Large intestine (tissue), 12 donors: ENCODE measurements at places on chromosomes 12 and 14. TPM values are rescaled to one million over a fixed set of nuclear protein-coding genes. Genes with fewer than 3 reads are reported as not detected.

DNA sequence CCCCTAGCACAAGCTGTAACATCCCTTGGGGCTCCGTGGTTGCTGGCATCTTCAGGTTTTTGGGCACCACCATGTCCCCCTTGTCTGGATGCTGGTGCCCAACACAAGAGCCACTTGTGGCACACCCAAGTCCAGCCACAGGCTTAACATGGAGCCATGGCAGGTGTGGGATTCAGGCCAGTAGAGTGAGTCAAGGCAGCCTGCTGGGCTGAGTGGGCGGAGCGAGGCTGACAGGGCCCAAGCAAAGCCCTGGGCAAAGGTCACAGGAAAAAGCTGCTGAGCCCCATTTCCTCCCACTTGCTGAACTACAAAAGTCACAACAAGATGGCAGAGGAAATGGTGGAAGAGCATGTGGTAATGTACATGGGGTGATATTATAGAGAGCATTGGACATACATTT is 950.7 kb upstream of the FLRT2 start:
- no peak overlapping the region for H3K27ac ChIP-seq
- DNase-seq, result no peak
- H3K27me3 ChIP-seq, result no peaks in the 10 kb centered on the region
- H3K4me3 ChIP-seq, result no peak overlapping the region

- no peak overlapping the region for H3K27ac ChIP-seq
- DNase-seq, result no peak
- no peaks in the 10 kb centered on the region for H3K36me3 ChIP-seq
- no peaks in the 10 kb centered on the region for H3K27me3 ChIP-seq
These were observed 368.0 kb downstream of the ALG10 start for GRCh38 chr12:34390171-34390841.

DNA sequence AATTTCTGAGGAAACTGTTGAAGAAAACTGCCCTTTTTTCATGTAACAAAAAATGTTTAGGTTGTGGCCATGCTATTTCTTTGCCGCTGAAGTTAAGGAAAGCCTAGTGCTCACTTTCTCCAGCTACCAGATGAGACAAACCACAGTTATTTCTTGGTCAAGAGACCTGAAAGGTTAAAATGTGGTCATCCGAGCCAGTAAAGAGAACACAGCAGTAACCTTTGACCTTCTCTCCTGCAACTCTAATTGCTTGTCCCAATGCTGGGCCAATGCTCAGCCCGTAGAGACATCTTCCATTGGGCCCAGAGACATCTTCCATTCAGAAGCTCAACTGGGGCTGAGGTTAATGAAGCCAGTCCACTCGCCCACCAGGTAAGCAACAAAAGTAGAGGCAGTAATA is 109.8 kb upstream of the CPSF6 start:
- H3K27ac ChIP-seq, result peak overlapping the region; percentile 18
- peak; percentile 32 for DNase-seq
- peaks cover 14% of the 10 kb centered on the region for H3K4me1 ChIP-seq
- no peaks in the 10 kb centered on the region for H3K36me3 ChIP-seq

DNA sequence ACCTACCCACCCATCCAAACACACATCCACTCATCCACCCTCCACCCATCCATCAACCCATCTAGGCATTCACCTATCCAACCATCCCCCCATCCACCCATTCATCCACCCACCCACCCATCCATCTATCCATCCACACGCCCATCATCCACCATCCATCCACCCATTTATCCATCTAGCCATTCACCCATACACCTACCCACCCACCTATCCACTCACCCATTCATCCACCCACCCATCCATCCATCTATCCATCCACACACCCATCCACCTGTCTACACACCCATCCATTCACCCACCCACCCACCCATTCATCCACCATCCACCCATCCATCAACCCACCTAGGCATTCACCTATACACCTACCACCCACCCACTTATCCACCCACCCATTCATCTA is 72.6 kb upstream of the GALNT9 start:
- H3K36me3 ChIP-seq, result no peaks in the 10 kb centered on the region
- peaks cover 54% of the 10 kb centered on the region for H3K27me3 ChIP-seq
- no peak for DNase-seq

- peaks cover 3% of the 10 kb centered on the region for H3K4me1 ChIP-seq
- H3K36me3 ChIP-seq, result no peaks in the 10 kb centered on the region
- H3K4me3 ChIP-seq, result no peak overlapping the region
- no peak for DNase-seq
These were observed 13.5 kb downstream of the OLR1 start for GRCh38 chr12:10158406-10158805.

DNA sequence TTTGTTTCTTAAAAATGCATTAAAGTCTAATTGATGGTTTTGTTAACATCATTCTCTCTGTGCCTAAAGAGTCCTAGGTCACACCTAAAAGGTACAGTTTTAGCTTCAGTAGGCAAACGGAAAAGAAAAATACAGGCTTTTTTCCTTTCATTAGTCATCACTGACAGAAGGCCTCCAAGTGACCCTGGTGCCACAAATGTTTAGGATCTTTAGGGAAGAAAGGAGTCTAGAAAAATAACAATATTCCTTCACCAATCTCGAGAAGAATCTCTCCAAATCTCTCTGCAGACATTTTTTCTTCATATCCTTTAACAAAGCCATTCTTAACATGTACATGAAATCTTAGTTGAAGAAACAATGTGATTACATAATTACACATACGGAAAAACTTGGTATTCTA is 2.0 kb downstream of the DENND5B start:
- no peak for DNase-seq
- peak overlapping the region; percentile 76 for H3K4me3 ChIP-seq
- H3K27me3 ChIP-seq, result no peaks in the 10 kb centered on the region
- H3K27ac ChIP-seq, result peak overlapping the region; percentile 96
- H3K4me1 ChIP-seq, result peaks cover 6% of the 10 kb centered on the region

- no peaks in the 10 kb centered on the region for H3K36me3 ChIP-seq
- H3K27me3 ChIP-seq, result no peaks in the 10 kb centered on the region
- H3K27ac ChIP-seq, result no peak overlapping the region
These were observed 46.5 kb downstream of the SPATS2 start for GRCh38 chr12:49413796-49414195.

- no peaks in the 10 kb centered on the region for H3K36me3 ChIP-seq
- H3K27me3 ChIP-seq, result no peaks in the 10 kb centered on the region
- H3K4me3 ChIP-seq, result no peak overlapping the region
- H3K27ac ChIP-seq, result no peak overlapping the region
- no peaks in the 10 kb centered on the region for H3K4me1 ChIP-seq
These were observed 54.3 kb upstream of the CIT start for GRCh38 chr12:119931402-119931801.

DNA sequence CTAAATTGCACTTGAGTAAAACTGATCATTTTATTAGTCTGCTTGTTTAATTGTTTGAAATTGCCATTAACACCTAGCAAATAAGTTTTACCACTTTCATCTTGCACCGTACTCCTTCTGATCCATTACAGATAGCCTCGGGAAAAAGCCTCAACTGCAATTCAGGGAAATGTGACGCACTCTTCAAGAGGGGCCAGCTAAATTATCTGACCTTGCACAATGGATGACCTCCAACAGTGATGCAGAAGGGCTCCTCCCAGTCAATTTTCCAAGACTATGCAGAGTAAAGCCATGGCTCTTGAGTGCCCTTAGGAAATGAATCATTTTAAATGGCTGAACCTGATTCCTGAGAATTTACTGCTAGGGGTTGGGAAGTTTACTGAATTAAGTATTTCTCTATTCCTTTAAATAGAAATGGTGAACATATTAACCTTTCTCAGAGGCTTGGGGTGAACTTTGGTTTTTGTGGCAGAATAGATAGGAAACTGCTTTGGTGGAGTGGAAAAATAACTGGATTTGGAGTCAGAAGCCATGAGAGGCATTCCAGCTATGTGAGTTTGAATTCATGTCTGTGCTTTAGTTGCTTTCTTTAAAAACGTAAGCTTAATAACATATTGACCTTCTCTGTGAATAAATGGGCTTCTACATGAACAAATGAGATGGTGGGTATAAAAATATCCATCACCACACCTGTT is 64.8 kb upstream of the OVCH1 start:
- H3K27me3 ChIP-seq, result peaks cover 2% of the 10 kb centered on the region
- H3K4me1 ChIP-seq, result no peaks in the 10 kb centered on the region
- DNase-seq, result no peak
- H3K27ac ChIP-seq, result no peak overlapping the region
- no peak overlapping the region for H3K4me3 ChIP-seq

DNA sequence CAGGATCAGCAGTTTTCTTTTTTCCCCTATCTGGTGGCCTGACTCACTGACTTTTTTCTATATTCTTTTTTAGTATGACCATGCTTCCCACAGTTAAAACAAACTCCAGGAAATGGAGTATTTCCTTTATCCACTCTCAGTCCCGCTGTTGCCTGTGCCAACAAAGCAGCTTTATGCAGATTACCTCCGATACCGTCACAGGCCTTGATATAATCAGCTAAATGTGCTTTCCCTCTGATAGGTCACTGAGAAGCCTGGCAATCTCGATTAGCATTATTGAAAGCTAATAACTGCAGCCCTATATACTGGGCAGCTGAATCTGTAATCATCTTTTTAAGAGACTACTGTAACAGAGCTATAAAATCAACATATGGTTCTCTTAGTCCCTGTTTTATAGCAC is 243.6 kb downstream of the KIF21A start:
- H3K36me3 ChIP-seq, result no peaks in the 10 kb centered on the region
- H3K27ac ChIP-seq, result no peak overlapping the region
- H3K27me3 ChIP-seq, result no peaks in the 10 kb centered on the region
- H3K4me3 ChIP-seq, result no peak overlapping the region
- H3K4me1 ChIP-seq, result no peaks in the 10 kb centered on the region

- peaks cover 10% of the 10 kb centered on the region for H3K4me1 ChIP-seq
- peaks cover 52% of the 10 kb centered on the region for H3K36me3 ChIP-seq
- no peak overlapping the region for H3K4me3 ChIP-seq
- H3K27ac ChIP-seq, result peak overlapping the region; percentile 0
These were observed 14.2 kb downstream of the SEL1L start for GRCh38 chr14:81519200-81520011.

DNA sequence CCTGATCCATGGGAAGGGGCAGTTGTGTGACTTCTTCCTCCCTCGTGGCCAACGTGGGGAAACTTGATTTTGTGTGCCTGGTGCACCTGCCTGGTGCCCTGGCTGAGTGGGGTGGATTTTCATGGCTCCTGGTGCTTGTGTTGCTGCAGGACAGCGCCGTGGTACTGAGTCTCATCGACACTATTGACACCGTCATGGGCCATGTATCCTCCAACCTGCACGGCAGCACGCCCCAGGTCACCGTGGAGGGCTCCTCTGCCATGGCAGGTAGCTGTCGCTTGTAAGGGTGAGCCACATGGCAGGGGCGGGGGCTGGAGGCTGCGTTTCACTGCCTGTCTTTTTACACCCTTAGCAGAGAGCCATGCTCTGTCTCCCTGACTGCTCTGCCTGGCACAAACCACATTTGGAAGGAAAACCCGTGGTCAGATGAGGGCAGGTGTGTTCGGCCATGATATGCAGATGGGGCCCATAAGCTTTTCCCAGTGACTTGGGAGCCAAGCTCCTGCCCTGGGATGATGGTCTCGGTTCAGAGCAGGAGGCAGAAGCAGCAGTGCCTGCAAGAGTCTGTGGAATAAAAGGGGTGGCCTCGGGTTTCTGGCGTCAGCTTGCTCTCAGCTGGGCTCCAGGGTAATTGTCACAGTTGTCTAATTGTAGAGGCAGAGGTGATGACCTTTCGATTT is 49.5 kb downstream of the ADGRD1 start:
- no peaks in the 10 kb centered on the region for H3K27me3 ChIP-seq
- peaks cover 20% of the 10 kb centered on the region for H3K4me1 ChIP-seq
- H3K27ac ChIP-seq, result no peak overlapping the region
- no peak overlapping the region for H3K4me3 ChIP-seq
- peaks cover 64% of the 10 kb centered on the region for H3K36me3 ChIP-seq

GRCh38 chr12:92602476-92602875 is 100.3 kb upstream of the PLEKHG7 start:
- no peak for DNase-seq
- H3K4me1 ChIP-seq, result no peaks in the 10 kb centered on the region
- no peak overlapping the region for H3K4me3 ChIP-seq
- no peaks in the 10 kb centered on the region for H3K36me3 ChIP-seq
- H3K27ac ChIP-seq, result no peak overlapping the region

GRCh38 chr14:21846227-21846885 is 172.7 kb upstream of the OR4E1 start:
- H3K36me3 ChIP-seq, result no peaks in the 10 kb centered on the region
- no peaks in the 10 kb centered on the region for H3K4me1 ChIP-seq
- no peak for DNase-seq
- no peak overlapping the region for H3K27ac ChIP-seq
- no peak overlapping the region for H3K4me3 ChIP-seq

DNA sequence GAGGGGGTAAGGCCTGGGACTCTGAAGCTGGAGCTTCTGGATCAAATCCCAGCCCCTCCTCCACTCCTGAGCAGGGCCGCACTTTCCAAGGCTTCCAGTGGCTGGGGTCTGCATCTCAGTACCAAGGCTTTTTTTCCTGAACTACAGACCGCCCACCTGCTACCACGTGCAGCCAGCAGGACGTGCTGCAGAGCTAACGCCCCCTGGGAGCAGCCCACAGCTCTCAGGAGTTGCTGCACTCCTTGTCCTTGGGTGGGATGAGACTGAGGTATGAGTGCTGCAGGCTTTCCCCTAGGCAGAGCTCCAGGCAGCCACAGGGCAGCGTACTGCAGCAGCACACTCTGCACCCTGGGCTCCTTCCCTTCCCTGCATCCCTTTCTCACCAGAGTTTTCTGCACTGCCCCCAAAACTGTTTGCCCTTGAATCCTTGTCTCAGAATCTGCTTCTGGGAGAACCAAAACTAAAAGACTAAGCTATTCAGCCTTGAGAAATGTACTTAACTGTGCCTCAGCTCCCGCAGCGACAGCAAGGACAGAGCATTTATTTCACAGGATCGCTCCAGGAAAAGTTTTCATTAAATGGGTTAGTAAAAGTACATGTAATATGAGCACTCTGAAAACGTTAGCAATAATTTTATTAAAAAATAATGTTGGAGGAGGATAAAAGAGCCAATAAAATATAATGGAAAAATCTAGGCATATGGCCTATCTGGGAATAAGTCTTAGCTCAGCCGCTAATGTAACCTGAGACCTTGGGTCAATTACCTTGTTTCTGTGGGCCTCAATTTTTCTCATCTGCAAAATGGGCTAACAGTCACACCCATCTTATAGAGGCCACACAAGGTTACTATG is 25.5 kb downstream of the RBM19 start:
- peaks cover 74% of the 10 kb centered on the region for H3K36me3 ChIP-seq
- H3K27me3 ChIP-seq, result no peaks in the 10 kb centered on the region
- no peaks in the 10 kb centered on the region for H3K4me1 ChIP-seq
- DNase-seq, result no peak

DNA sequence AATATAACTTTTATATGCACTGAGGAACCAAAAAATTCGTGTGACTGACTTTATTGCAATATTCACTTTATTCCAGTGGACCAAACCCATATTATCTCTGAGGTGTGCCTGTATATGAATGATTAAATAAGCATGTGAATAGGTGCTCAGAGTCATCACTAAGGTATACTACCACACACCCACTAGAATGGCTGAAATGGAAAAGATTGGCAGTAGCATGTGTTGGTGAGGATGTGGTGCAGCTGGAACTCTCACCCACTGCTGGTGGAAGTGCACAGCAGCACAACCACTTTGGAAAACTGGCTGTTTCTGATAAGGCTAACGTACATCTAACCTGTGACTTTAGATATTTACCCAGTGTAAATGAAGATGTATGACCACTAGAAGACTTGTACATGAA is 36.8 kb downstream of the GOLGA5 start:
- H3K27me3 ChIP-seq, result no peaks in the 10 kb centered on the region
- H3K4me1 ChIP-seq, result no peaks in the 10 kb centered on the region
- H3K27ac ChIP-seq, result no peak overlapping the region
- no peak overlapping the region for H3K4me3 ChIP-seq

The E2F7 gene
- 3.7 TPM for polyA plus RNA-seq

The JPH4 gene
- 6.6 TPM for polyA plus RNA-seq

The CACNA2D4 gene
- polyA plus RNA-seq, result 5.9 TPM

The JAG2 gene
- polyA plus RNA-seq, result 11.0 TPM

The BCL2L14 gene
- 40.4 TPM for polyA plus RNA-seq

The RPGRIP1 gene
- polyA plus RNA-seq, result 0.49 TPM

The AQP5 gene
- 0.64 TPM for polyA plus RNA-seq

The VDR gene
- polyA plus RNA-seq, result 11.3 TPM
